ENCODE measurements at places on chromosomes 7 and 10.

- DNase-seq = no peak
Measured at GRCh38 chr7:25391295-25391861, 163.1 kb upstream of the NPVF start.

DNA sequence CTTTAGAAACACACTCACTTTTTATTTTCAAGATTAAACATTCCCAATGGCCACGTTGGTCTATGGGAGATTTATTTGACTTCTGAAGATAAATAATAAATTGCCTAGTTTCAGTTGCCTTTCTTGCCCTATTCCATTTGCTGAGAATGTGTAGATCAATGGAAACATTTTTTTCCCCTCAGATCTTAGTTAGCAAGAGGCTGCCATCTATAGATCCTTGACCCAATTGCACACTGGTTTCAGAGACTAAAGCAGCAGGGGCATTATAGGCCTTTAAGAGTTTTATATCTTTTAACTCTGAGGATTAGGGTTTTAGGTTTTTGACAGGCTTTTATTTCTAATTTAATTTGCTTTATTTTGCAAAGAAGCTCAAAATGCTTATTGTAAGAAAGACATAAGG lies 163.2 kb upstream of the GPR26 start:
- DNase-seq = no peak

GRCh38 chr10:127556916-127557315 lies 7.8 kb downstream of the NPS start:
- DNase-seq = no peak

DNA sequence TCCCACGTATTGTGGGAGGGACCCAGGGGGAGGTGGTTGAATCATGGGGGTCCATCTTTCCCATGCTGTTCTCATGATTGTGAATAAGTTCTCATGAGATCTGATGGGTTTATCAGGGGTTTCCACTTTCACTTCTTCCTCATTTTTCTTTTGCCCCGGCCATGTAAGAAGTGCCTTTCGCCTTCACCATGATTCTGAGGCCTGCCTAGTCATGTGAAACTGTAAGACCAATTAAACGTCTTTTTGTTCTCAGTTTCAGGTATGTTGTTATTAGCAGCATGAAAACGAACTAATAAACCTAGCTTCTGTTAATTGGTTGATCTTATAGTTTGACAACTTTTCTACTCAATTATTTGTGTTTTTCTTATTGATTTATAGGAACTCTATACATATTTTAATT lies 206.3 kb downstream of the NXPH1 start:
- DNase-seq = no peak

GRCh38 chr7:22346383-22347107 lies 10.4 kb downstream of the RAPGEF5 start:
- no peak for DNase-seq

DNA sequence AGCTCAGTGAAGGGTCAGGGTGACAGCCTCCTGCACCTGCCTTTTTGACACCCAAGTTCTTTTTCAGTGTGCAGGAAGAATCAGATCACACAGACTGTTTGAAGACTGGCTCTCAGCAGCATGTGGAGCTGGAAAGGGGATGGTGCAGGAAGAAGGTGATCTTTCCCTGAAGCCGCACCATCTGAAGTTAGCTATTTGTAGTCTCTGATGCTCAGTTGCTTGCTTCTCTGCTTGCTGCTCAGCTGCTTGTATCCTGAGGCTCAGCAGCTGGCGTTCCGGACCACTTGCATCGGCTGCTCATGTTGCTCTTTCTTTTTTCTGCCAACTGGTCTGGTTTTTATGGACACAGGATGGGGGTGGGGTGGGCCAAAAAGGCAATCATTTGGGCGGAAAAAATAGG lies 15.8 kb upstream of the DNMBP start:
- DNase-seq = no peak

DNA sequence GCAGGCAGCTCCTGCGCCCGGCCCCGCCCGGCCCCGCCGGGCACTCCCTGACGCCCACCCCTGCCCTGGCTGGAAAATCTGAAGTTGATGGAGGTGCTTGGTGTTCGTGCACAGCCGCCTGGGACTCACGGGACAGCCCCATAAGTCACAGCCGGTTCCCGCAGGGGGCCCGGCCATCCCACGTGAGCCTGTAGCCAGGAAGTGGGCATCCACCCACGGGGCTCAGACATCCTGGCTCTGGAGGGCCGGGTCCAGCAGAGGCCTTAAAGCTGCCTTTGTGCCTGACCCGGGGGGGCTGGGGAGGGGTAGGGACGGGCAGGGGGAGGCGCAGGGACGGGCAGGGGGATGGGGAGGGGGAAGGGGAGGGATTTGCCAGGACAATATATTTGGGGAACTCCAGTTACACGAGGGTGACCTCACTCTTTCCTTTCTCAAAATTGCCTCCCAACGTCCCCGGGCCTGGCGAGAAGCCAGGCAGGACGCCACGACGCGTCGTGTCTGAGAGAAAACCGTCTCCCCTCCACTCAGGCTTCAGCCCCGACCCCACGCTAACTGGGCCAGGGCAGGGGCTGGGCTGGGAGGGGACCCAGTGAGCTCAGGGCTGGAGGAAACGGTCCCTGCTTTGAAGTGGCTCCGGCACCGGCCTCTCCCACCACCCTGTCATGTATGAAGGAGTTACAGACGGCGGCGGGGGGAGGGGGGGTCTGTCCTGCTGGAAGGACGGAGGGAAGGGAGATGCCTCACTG lies 82.1 kb upstream of the PDGFA start:
- DNase-seq = no peak

DNA sequence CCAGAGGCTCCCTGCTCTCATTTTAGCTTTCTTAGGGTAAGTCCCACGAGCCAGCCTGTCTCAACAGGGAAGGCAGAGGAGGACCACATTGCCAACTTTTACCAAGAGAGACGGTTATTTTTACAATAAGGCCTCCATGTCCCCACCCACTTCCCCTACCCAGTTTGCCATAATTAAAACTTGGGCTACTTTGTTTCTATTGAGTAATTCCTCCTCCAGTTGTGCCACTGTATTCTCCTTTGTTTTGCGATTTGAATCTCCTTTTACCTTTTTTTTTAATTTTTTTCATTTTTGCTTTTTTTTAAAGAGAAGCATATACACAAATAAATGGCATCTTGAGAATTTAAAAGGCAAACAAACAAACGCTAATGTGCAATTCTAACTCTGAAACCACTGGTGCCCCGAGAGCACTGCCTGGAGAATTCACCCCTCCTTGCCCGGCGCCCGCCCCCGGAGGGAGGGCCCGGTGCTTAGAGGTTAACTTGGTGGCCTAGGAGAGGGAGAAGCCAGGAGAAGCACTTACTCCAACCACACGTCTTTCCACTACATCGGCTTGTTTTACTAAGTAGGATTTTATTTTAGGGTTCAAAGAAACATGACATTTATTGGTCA lies 282.3 kb downstream of the USP6NL start:
- DNase-seq = no peak

- DNase-seq = peak; percentile 18
Measured at GRCh38 chr10:130021383-130021950, 57.4 kb upstream of the EBF3 start.

- DNase-seq = no peak
Measured at GRCh38 chr10:77820349-77820748, 106.2 kb downstream of the DLG5 start.

GRCh38 chr10:60848680-60849079 lies 70.4 kb downstream of the CDK1 start:
- DNase-seq = no peak

DNA sequence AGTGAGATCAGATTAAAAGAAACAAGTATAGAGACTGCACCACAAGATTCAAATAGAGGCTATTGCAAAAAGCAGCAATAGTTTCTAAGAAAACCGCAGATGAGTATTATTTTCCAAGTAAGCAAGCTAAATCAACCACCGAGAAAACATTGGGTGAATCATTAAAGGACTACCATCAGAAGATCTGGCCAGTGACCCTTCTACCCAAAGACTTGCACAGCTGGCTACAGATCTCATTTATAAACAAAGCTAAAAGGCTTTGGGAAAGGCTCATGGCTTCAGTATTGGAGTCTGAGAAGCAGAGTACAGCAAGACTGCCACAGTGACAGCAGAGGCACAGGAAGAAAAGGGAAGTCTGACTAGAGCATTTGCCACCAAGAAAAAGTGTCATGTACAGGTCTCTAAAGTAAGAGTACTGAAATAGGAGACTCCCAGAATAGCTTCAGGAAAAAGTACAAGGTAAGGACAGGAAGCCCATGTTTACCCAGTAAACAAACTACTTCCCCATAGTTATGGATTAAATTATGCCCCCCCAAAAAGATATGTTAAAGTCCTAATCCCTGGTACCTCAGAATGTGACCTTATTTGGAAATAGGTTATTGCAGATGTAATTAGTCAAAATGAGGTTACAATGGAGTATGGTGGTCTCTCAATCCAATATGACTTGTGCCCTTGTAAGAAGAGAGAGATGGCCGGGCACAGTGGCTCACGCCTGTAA lies 19.0 kb downstream of the STEAP1 start:
- DNase-seq = no peak

DNA sequence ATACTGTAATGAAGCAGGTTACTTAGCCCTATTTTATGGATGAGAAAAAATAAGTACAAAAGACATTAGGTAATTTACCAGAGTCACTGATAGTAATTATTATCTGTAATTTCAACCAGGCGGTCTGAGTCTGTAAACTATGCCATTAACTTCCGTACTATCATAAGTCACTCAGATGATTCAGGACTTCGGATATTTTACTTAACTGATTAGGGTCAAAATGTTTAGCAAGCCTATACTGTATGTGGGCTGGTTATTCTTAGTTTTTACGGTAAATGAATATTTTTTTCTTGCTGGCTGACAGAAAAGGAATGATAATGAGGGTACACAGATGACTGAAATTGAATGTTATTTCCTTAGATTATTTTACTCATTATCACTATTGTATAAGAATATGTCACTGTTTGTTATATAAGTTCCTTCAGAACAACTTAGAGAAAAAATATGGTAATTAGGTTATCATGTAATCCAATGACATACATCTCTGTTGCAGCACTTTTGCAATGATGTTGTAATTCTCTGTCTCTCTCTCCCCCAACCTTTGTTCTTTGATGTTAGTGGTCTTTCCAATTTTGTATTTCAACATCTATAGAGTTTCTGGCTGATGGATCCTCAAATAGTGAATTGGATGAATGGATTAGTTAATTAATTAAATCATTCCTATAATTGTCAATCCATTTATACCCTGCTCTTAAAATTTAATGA lies 165.6 kb downstream of the ZEB1 start:
- DNase-seq = no peak

GRCh38 chr7:5237286-5237685 lies 45.5 kb upstream of the SLC29A4 start:
- no peak for DNase-seq

GRCh38 chr7:69840248-69840647 lies 242.0 kb downstream of the AUTS2 start:
- DNase-seq = no peak

DNA sequence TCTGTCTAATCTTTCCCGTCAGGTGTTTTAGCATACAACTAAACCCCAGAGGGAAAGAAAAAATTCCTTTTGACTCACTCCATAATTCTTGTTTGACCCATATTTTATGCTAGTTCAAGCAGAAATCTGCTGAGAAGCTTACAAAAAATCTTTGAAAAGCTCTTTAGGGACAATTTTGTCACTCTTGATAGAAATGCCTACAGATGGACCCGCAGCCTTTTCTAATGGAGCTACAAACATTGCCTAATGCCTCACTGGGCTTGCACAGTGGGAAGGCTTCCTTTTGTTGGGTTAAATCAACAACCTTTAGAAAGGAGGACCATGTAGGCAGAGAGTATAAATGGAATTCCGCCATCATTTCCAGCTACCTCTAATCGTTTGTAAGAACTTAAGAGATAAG lies 344.5 kb downstream of the PCLO start:
- no peak for DNase-seq

- no peak for DNase-seq
Measured at GRCh38 chr10:75287697-75288096, 51.9 kb upstream of the COMTD1 start.

DNA sequence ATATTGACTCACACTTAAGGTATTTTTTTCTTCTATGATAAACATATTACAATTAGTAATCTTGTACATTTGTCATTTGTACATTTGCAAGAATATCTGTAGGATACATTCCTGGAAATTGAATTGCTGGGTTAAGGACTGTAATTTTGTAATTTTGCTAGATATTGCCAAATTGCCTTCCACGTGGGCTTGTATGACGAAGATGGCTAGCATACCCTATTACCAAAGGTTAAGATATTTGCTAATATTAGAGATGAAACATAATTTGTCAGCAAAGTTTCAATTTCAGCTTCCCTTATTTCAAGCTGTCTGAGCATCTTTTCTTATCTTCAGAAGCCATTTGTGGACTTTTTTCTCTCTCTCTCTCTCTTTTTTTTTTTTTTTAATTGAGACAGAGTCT lies 1.0 kb upstream of the LYZL2 start:
- DNase-seq = no peak

DNA sequence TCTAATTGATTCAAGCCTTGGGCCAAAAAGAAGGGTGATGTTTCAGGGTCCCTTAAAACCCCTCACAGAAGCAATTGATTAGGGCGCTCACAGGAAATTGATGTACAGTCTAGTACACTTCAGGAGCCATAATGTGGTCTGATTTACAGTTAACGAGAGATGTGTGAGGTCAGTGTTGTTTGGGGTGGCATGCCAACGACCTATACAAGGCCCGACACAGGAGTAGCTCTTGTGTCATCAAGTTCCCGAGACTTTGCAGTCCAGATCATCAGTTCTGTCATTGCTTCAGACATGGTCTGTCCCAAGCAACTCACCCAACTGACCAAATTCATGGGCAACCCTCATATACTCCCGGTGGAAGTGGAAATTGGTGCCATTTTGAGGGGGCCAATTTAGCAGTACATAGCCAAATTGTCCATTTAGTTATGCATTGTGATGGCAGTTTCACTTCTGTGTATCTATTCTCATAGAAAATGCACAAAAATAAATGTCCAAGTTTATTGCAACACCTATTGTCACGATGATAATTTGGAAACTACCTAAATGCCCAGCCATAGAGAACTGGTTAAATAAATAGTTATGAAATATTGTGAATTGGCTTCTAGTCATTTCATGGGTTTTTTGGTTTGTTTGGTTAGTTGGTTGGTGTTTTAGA lies 18.0 kb upstream of the ARID5B start:
- DNase-seq = no peak

DNA sequence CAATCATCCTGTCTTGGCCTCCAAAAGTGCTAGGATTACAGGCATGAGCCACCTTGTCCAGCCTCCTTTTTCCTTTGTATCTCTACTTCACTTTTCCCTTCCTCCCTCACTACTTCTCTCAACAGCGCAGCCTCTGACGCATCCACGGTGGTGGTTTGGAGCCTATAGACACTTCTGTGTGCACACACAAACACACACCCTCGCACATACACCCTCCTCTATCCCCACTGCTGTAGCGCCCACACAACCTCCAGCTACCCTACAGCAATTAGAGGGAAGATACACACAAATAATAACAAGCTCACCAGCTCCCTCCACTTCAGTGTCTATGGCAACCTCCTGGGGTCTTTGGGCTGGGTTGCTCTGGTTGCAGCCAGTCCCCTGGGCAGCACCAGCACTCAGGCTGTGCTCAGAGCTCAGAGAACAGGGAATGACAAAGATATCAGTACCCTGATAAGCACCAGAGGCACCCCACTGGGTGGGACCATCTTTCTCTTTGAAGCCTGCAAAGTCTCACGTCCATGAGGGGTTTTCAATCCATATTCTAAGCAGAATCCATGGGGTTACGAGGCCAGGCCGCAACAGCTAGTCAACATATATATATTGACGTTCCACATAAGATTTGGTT lies 3.3 kb upstream of the CAMK2G start:
- no peak for DNase-seq
